Hippocampal formation (tissue), 2 donors: ENCODE measurements at places on chromosomes 13 and 19.

DNA sequence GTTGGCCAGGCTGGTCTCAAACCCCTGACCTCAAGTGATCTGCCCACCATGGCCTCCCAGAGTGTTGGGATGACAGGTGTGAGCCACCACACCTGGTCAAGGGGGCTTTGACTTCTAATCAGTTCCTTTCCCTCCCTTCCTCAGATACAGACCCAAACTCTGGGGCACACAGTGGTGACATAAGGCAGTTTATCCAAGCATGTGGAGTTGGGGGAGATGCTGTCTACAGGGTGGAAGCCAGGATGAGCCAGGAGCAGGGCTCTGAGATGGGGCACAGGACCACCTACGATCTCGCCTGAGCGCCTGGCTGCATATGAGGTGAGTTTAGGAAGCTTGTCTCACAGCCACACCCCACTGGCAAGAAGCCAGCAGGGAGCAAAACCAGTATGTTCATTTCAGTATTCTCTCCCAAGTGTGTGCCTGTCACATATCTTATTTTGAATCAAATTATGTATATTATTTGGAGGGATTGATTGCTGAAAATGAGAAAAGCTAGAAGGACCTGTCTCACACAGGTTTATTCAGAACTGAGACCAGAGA, 67.7 kb downstream of the KCTD15 start:
- no peak for DNase-seq

- DNase-seq: no peak
Measured at GRCh38 chr19:53903055-53903680, 5.9 kb upstream of the CACNG7 start.

GRCh38 chr13:80239571-80240255, 101.2 kb downstream of the SPRY2 start:
- no peak for DNase-seq

- no peak for DNase-seq
Measured at GRCh38 chr19:1253514-1254080, 5.2 kb downstream of the MIDN start.

DNA sequence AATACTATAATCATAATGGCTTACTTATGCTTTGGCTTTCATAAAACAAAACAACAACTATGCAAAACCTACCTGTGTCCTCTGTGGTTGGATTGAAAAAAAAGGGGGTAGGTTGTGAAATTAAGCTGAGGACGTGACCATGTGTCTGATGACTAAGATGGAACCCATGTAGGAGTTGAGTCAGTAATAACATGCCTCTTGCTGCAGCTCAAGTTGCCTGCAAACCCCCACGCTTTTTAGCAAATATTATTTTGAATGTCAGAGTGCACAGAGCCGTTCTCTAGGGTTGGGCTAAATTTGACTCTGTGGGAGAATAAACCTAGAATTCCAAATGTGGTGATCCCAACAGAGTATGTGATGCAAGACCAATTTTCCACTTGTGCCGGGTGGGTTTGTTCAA, 209.3 kb downstream of the KCNRG start:
- DNase-seq: no peak

DNA sequence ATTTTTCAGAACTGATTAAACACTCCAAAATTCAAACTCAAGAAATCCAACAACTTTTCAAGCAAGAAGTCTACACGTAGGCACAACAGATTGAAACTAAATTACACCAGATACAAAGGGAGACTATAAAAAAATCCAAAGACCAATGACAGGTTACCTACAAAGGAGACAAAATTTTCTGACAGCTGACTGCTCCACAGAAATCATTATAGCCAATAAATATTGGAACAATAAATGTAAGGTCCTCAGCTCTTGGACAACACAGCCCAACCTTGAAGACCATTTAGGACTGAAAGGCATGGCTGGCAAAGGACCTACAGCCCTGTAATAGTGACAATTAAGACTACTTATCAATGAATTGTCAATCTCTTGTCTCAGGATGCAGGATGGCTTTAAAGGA, 15.9 kb downstream of the ZNF350 start:
- DNase-seq: no peak

DNA sequence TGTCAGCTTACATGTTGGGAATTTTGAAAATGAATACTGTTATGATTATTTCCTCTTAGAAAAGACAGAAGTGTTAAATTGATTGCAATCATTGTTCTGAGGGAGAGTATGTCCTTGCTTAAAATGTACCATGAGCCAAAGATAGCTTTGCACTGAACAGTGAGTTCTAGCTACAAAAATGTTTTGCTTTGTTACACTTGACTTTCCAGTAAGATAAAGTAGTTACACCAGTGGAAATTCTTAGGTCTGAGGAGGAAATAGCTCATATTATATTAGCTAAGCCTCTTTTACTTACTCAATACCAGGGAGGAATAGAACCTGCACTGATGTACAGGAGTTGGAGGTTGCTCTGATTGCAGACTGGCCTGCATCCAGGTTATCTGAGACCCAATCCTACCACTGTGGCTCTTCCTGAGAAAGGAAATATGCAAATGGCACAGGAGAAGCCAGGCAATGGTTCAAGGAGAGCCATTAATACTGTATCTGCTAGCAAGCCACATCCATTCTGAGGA, 53.0 kb upstream of the FBXL3 start:
- peak; percentile 12 for DNase-seq

GRCh38 chr13:89380101-89380500, 1708.9 kb downstream of the SLITRK5 start:
- no peak for DNase-seq

- DNase-seq: no peak
Measured at GRCh38 chr13:41458761-41459431, 1.5 kb downstream of the RGCC start.

GRCh38 chr19:46533078-46533620, 37.5 kb upstream of the PNMA8B start:
- peak; percentile 38 for DNase-seq
